ENCODE measurements at places on chromosomes 4 and X.
A peak's percentile ranks its signal among the peaks of the same experiment; 100 is the strongest.

- H3K27me3 ChIP-seq, result peaks cover 4% of the 10 kb centered on the region
- no peaks in the 10 kb centered on the region for H3K36me3 ChIP-seq
- no peak for DNase-seq
- no peak overlapping the region for H3K27ac ChIP-seq
Observed at GRCh38 chr4:154736770-154737169, 7.0 kb upstream of the LRAT start.

GRCh38 chrX:33974676-33975075 is 157.4 kb downstream of the FAM47A start:
- DNase-seq, result no peak
- H3K4me3 ChIP-seq, result no peak overlapping the region
- no peaks in the 10 kb centered on the region for H3K27me3 ChIP-seq
- no peaks in the 10 kb centered on the region for H3K4me1 ChIP-seq
- no peaks in the 10 kb centered on the region for H3K36me3 ChIP-seq
- H3K27ac ChIP-seq, result no peak overlapping the region

DNA sequence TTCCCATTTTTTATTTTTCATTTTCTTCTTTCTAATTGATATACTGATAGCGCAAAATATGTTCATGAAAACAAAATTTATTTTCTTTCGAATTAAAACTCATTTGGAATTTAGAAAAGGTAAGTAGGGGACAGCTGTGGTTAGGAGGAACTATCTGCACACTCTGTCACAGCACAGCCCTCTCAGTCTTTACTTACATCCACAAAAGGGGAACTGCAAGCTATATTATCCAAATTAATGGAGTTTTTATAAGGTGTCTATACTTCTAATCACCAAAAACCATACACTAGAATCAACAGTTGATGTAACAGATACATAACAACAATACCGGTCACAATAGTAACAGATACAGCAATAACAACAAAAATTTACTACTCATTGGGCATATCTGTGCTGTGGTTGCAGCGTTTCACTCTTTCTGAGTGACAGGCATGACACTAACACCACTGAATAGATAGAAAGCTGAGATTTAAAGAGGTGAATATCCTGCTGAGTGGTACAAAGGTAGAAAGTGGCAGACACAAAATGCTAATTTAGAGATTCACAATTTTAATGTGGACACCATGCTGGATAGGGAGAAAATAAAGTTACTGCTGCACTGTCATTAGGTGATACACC is 160.7 kb downstream of the PPP3CA start:
- H3K4me3 ChIP-seq, result no peak overlapping the region
- no peaks in the 10 kb centered on the region for H3K4me1 ChIP-seq

DNA sequence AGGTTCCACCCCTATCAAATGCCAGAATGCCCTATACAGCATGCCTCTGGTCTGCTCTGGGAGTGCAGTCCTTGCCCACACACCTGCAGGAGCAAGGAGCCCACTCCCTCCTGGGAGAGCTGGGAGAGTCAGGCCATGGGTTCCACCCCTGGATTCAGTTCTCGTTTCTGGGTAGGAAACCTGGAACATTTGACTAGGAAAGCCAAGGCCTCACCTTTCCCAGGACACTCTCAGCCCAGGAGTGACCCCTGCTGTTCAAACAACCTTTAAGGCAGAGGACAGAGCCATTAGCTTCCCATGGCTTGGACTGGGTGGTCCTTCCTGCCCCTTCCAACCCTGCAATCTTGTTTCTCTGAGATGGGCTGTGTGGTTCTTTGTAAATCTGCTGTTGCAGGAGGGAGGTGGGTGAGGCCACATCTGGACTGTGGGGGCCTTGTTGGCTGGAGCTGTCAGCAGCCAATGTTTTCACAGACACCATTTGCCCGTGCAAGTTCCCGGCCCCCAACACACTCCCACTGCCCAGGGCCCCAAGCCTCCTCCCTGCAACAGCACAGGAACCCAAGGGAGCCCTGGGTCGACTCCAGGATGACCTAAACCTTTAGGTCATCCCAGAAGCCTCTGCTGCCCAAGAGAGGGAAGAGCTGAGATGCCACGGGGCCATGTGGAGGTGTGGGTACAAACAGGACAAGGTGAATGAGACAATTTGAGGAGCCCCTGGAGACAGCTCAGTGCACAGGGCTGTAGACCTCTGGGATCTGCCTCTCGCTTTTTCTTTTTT is 104.4 kb downstream of the PJA1 start:
- no peaks in the 10 kb centered on the region for H3K36me3 ChIP-seq
- H3K27ac ChIP-seq, result no peak overlapping the region
- no peak for DNase-seq
- no peaks in the 10 kb centered on the region for H3K27me3 ChIP-seq

- no peaks in the 10 kb centered on the region for H3K36me3 ChIP-seq
- no peaks in the 10 kb centered on the region for H3K27me3 ChIP-seq
Observed at GRCh38 chr4:16222957-16223527, 3.2 kb downstream of the TAPT1 start.

- H3K4me3 ChIP-seq, result no peak overlapping the region
- no peaks in the 10 kb centered on the region for H3K27me3 ChIP-seq
- no peaks in the 10 kb centered on the region for H3K4me1 ChIP-seq
- no peak overlapping the region for H3K27ac ChIP-seq
- no peak for DNase-seq
- no peaks in the 10 kb centered on the region for H3K36me3 ChIP-seq
Observed at GRCh38 chr4:170388255-170388654, 298.5 kb upstream of the AADAT start.

- H3K27ac ChIP-seq, result 0 out of 2 replicates have a peak overlapping the region, but pooled peaks have one; percentile 4
- H3K27me3 ChIP-seq, result no peaks in the 10 kb centered on the region
- no peaks in the 10 kb centered on the region for H3K36me3 ChIP-seq
- no peak overlapping the region for H3K4me3 ChIP-seq
Observed at GRCh38 chr4:153426207-153426885, 39.8 kb upstream of the TMEM131L start.

GRCh38 chr4:17033768-17034181 is 135.3 kb upstream of the LDB2 start:
- no peaks in the 10 kb centered on the region for H3K4me1 ChIP-seq
- no peak overlapping the region for H3K4me3 ChIP-seq
- H3K27me3 ChIP-seq, result no peaks in the 10 kb centered on the region
- H3K27ac ChIP-seq, result no peak overlapping the region
- no peaks in the 10 kb centered on the region for H3K36me3 ChIP-seq

DNA sequence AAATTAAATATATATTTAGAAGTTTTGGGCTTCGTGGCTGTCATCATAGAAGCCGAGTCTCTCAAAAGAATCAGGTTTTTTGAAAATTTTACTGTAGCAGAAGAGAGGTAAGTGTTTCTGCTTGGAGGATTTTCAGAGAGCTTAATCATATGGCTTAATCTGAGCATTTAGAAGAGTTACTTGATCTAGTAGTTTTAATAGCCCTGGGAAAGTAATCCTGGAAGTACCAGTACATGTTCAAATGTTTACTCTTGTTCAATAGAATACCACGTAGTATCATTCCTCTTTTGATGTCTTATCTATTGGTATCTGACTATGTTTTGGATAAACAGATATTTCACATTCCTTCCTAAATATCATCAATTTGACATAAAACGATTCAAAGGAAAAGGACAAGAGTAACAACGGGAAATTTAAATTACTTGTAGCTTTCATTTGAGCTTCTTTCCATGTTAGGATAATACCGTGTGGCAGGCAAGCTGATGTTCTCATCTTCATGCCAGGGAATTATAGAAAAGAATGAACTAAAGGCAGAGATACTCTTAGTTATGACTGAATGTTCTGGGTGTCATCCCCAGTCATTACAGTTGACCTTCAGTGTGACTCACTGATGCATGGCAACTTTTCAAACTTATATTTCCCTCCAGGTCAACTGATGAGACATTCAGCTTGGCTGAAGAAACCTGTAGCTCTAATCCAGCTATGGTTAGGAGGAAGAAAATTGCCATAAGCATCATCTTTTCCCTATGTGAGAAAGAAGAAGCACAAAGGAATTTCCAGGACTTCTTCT is 89.8 kb downstream of the FNIP2 start:
- DNase-seq, result no peak
- peaks cover 12% of the 10 kb centered on the region for H3K4me1 ChIP-seq
- no peak overlapping the region for H3K4me3 ChIP-seq
- no peaks in the 10 kb centered on the region for H3K27me3 ChIP-seq

- H3K36me3 ChIP-seq, result no peaks in the 10 kb centered on the region
- peak overlapping the region; percentile 59 for H3K4me3 ChIP-seq
- DNase-seq, result no peak
- H3K27me3 ChIP-seq, result no peaks in the 10 kb centered on the region
- H3K27ac ChIP-seq, result no peak overlapping the region
Observed at GRCh38 chr4:102345795-102346100, 466 bp upstream of the SLC39A8 start.

- H3K27me3 ChIP-seq, result peaks cover 3% of the 10 kb centered on the region
- no peaks in the 10 kb centered on the region for H3K36me3 ChIP-seq
- no peak overlapping the region for H3K27ac ChIP-seq
- H3K4me1 ChIP-seq, result no peaks in the 10 kb centered on the region
Observed at GRCh38 chrX:17072721-17073230, 126.3 kb downstream of the REPS2 start.

DNA sequence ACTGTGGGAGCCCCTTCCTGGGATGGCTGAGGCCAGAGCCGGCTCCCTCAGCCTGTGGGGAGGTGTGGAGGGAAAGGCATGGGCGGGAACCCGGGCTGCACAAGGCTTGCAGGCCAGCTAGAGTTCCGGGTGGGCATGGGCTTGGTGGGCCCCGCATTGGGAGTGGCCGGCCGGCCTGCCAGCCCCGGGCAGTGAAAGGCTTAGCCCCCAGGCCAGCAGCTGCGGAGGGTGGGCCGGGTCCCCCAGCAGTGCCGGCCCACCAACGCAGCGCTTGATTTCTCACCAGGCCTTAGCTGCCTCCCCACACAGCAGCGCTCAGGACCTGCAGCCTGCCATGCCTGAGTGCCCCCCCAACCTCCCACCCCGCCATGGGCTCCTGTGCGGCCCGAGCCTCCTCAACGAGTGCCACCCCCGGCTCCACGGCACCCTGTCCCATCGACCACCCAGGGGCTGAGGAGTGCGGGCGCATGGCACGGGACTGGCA is 78.0 kb downstream of the COX7B2 start:
- H3K27me3 ChIP-seq, result no peaks in the 10 kb centered on the region
- no peaks in the 10 kb centered on the region for H3K36me3 ChIP-seq
- no peak for DNase-seq

- H3K27ac ChIP-seq, result no peak overlapping the region
- no peaks in the 10 kb centered on the region for H3K36me3 ChIP-seq
- no peak overlapping the region for H3K4me3 ChIP-seq
- H3K27me3 ChIP-seq, result no peaks in the 10 kb centered on the region
- no peaks in the 10 kb centered on the region for H3K4me1 ChIP-seq
- no peak for DNase-seq
Observed at GRCh38 chrX:100494646-100495370, 84.7 kb upstream of the PCDH19 start.

GRCh38 chrX:138986235-138986634 is 274.7 kb upstream of the FGF13 start:
- H3K27ac ChIP-seq, result no peak overlapping the region
- H3K4me3 ChIP-seq, result no peak overlapping the region
- H3K4me1 ChIP-seq, result no peaks in the 10 kb centered on the region
- no peak for DNase-seq
- H3K36me3 ChIP-seq, result no peaks in the 10 kb centered on the region

GRCh38 chrX:122091571-122091970 is 1044.2 kb downstream of the GLUD2 start:
- no peaks in the 10 kb centered on the region for H3K4me1 ChIP-seq
- H3K27me3 ChIP-seq, result no peaks in the 10 kb centered on the region
- no peak overlapping the region for H3K4me3 ChIP-seq

GRCh38 chrX:30888526-30889146 is 418 bp downstream of the TAB3 start:
- DNase-seq, result no peak
- H3K27me3 ChIP-seq, result no peaks in the 10 kb centered on the region
- no peaks in the 10 kb centered on the region for H3K36me3 ChIP-seq
- H3K4me1 ChIP-seq, result no peaks in the 10 kb centered on the region
- peak overlapping the region; percentile 64 for H3K4me3 ChIP-seq

GRCh38 chrX:13215729-13216128 is 104.1 kb downstream of the ATXN3L start:
- H3K27ac ChIP-seq, result no peak overlapping the region
- DNase-seq, result no peak
- no peaks in the 10 kb centered on the region for H3K4me1 ChIP-seq

DNA sequence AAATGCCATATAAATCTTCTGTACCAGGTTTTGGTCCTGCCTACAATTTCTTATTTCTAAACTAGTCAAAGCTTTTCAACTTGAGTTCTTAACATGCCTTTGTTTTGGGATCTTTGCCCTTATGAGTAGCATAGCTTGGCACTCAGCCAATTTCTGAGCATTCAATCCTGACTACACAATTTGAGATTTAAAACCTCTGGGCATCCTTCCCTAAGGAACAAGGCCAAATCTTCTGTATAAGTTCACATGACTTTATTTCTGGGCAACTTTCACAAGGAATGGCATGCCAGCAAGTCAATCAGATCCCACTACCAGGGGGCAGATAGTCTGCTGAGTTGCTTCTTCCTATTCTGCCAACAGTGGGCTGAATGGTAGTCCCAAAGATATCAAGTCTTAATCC is 254.2 kb downstream of the ADAMTS3 start:
- H3K4me1 ChIP-seq, result no peaks in the 10 kb centered on the region
- no peak overlapping the region for H3K27ac ChIP-seq
- no peak overlapping the region for H3K4me3 ChIP-seq
- H3K36me3 ChIP-seq, result no peaks in the 10 kb centered on the region

DNA sequence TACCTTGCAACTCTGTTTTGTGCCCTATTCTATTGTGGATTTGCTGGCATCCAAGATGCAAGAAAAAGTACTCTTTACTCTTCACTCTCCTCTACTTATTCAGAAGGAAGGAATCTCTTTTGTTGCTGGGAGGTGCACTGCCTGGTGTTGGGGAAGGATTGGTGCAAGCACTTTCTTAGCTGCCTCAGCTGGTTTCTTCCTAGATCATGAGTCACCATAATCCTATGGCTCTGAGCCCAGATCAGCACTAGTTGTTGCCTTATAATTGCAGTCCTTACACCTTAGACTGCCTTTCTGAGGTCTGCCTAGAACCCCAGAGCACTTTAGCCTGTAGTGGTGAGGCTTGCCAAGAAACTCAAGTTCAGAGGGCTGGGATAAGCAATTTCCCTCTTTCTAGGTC is 37.0 kb upstream of the CT83 start:
- H3K36me3 ChIP-seq, result no peaks in the 10 kb centered on the region
- DNase-seq, result no peak
- no peaks in the 10 kb centered on the region for H3K4me1 ChIP-seq

- no peak for DNase-seq
- H3K4me3 ChIP-seq, result no peak overlapping the region
- peaks cover 4% of the 10 kb centered on the region for H3K36me3 ChIP-seq
- peaks cover 37% of the 10 kb centered on the region for H3K4me1 ChIP-seq
- H3K27me3 ChIP-seq, result no peaks in the 10 kb centered on the region
Observed at GRCh38 chr4:87058356-87059073, 123.7 kb downstream of the AFF1 start.

DNA sequence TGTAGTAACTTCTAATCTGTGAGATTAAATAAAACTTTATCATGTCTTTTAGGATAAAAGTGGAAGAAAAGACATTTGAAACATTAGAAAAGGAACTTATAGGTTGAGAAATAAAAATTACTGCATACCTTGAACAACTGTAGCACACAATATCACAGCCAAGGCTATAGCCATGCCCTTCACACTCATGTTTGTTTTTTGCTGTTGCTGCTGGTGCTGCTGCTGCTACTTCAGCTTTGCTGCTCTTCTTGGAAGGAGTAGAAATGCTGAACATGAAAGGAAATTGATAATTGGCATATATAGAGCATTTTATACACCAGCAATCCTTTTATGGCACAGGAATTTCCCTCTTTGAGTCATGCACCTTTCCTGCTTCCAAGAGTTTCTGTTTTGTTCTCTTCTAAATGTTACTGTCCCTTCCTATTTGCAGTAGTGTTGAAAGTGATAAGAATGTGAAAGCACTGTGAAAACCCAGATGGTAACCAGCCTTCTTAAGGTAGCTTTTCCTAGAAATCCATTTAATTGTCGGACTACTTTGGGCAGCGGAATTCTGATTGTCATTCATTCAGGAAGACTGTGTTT is at the start of gene CXCL11:
Gene CXCL11, minus strand, starts transcription at position 272 of the 582 bp plus-strand sequence. Its CDS starts 83 bp downstream, at position 189.
- no peak for DNase-seq
- no peaks in the 10 kb centered on the region for H3K27me3 ChIP-seq
- H3K27ac ChIP-seq, result no peak within 1 kb of the TSS
- no peaks in the 10 kb centered on the region for H3K4me1 ChIP-seq
- no peak within 1 kb of the TSS for H3K4me3 ChIP-seq

Measured in GM12878 (cell line).